Activated CD8-positive, alpha-beta T cell treated with anti-CD3 and anti-CD28 coated beads for 36 hours (primary cell): ENCODE measurements at places on chromosomes 6 and 20.

DNA sequence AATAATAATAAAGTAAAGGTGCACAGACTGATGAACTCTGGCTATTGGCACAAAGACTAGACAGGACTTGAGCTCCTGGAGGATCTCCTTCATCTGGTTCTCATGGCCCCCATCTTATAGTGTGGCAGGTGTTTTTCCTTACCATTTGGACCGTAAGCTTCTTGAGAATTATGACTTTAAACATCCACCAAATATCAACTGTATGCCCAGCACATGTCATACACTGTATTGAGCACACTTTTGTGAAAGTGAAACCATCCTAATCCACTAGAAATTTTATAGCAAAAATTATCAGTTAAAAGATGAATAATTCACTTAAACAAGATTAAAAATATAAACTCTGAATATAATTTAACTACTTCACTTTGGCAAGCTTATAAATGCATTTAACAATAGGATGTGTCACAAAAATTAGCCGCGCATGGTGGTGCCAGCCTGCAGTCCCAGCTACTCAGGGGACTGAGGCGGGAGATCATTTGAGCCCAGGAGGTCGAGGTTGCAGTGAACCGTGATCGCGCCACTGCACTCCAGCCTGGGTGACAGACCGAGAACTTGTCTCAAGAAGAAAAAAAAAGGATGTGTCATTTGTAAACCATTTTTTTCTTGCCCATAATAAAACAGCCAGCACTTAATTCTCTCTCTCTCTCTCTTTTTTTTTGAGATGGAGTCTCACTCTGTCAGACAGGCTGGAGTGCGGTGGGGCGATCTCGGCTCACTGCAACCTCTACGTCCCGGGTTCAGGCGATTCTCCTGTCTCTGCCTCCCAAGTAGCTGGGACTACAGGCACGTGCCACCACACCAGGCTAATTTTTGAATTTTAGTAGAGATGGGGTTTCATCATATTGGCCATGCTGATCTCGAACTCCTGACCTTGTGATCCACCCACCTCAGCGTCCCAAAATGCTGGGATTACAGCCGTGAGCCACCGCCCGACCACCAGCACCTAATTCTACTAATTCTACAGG lies 9.1 kb downstream of the HIVEP2 start:
- peak; percentile 64 for DNase-seq

- DNase-seq: no peak
Measured at GRCh38 chr6:41724228-41724580, 11.2 kb downstream of the TFEB start.

GRCh38 chr6:101912311-101912710 lies 518.8 kb downstream of the GRIK2 start:
- no peak for DNase-seq

DNA sequence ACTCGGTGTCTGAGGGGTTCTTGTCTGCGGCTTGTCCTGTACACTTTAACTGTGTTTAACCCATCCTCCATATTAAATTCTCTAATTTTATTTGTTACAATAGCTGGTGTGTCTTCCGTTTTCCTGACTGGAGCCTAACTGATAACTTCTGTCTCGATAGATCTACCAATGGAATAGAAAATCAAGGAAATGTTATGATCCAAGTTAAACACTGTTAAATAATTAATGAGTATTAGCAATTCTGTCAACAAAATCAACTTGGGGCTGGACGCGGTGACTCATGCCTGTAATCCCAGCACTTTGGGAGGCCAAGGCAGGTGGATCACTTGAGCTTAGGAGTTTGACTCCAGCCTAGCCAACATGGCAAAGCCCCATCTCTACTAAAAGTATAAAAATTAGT lies 81.7 kb downstream of the DNAH8 start:
- DNase-seq: no peak

DNA sequence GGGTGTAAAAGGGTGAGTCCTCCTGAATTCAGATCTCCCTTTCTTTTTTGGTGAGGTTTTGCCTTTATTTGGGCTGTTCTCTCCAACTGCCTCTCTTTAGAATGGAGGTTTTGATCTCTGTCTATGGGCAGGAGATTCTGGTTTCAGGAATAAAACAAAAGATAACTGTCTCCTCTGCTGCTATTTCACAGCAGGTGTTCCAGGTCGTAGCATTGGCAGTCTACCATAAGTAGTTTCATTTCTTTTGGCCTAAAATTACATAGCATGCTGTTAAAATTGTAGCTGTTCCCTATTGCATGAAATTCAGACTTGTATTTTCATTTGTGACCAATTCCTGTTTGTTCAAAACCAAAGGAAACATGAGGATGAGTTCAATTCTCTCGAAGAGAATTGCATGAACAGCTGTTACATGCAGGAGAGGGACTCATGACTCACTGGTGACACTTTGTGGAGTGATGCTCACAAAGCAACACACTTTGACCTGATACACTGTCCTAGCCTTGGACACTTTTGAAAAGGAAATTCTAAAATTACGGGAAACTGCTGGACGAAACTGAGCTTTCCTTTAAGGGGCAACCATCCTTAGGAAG lies 76.8 kb upstream of the SIRPG start:
- peak; percentile 41 for DNase-seq

DNA sequence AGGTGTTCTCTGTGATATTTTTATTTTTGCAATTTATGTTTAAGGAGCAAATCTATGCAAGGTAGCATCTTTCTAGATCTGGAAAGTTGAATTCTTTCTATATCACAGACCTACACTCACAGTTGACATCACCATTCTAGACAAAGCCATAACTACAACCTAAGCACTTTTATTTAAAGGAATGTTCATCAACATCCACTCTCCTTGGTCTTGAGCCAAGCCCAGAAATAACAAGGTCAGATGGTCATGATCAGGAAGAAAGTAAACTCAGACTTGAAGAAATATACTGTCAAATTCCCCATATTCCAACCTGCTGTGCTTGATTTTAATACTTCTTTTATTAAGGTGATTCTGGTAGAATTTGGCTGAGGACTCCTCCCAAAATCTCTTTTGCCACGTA lies 32.2 kb downstream of the MMUT start:
- DNase-seq: no peak

- no peak for DNase-seq
Measured at GRCh38 chr6:116300566-116300965, 20.8 kb upstream of the TSPYL1 start.

GRCh38 chr20:23296841-23297701 lies 53.5 kb upstream of the NXT1 start:
- no peak for DNase-seq

- no peak for DNase-seq
Measured at GRCh38 chr6:71527886-71528285, 239.3 kb downstream of the OGFRL1 start.

- no peak for DNase-seq
Measured at GRCh38 chr20:58826271-58826670, 24.4 kb downstream of the GNAS-AS1 start.

- no peak for DNase-seq
Measured at GRCh38 chr20:2900845-2901592, 27.7 kb downstream of the PTPRA start.

DNA sequence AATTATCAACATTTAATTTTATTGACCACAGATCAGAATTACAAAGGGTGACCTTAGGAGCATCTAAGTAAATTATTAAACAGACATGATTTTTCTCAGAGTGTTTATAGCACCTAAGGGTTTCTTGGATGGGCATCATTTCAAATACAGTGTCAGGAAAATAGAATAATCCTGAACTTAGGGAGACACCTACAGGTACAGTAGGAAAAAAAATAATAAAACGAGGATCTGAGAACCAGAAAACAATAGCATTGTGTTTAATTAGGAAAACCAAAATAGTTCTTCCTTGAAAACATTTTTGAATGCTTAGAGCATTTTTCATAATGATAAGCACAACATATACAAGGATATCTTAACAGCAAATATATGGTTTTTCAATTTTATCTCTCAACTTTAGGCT lies 39.2 kb downstream of the MMUT start:
- no peak for DNase-seq

GRCh38 chr6:142867988-142868812 lies 76.8 kb downstream of the HIVEP2 start:
- no peak for DNase-seq

- no peak for DNase-seq
Measured at GRCh38 chr20:37231947-37232630, 29.5 kb downstream of the GHRH start.

- no peak for DNase-seq
Measured at GRCh38 chr6:27311806-27312145, 297 bp downstream of the POM121L2 start.

DNA sequence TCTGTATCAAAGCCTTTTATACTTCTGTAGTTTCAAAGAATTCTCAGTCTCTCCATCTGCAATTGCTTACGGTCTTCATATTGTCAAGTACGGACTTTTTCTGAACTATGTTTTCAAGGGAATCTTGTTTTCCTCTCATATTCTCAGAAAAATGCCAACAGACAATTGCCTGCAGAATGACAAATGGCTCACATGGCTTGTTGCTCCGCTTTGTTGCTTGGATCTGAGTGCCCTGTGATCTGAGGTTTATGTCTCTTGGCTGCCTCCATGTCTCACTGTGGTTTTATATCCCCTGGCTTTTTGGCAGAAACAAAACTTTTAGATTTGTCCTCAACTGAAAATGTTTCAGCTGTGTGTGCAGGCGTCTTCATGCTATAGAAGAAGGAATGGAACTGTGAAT lies 285.4 kb upstream of the CHD6 start:
- no peak for DNase-seq

DNA sequence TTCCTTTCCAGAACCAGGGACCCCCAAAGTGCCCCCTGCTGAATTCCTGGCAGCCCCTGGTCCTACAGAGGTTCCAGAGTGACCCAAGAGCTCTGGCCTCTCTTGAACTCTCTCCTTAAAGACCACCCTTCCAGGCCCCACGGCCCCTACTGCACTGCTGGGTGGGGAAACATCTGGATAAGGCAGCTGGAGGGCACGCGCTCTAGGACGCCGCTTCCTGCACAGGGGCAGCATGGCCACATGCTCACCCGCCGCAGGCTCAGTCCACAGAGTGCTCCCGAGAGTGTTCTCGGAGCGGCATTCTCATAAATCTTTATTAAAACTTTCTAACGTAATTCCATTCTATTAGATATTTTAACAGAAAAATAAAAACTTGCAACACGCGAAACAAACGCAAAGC lies 37.0 kb downstream of the RRBP1 start:
- no peak for DNase-seq

DNA sequence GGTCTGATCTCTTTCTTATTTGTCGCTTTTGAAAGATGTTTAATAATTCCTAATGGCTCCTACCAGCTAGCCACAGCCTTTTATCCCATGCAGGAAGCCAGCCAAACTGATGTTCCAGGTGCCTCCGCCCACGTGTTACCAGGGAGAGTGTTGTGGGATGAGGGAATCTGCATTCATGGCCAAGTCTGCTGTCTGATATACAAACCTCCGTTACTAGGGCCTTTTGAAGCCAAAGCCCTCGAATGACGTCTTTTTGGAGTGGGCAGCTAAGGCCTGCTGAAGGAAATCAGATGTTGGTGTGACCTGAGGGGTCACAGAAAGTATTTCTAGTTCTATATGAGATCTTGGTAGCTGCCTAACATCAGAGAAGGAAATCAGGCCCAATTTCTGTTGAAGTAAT lies 21.3 kb downstream of the STK35 start:
- no peak for DNase-seq

DNA sequence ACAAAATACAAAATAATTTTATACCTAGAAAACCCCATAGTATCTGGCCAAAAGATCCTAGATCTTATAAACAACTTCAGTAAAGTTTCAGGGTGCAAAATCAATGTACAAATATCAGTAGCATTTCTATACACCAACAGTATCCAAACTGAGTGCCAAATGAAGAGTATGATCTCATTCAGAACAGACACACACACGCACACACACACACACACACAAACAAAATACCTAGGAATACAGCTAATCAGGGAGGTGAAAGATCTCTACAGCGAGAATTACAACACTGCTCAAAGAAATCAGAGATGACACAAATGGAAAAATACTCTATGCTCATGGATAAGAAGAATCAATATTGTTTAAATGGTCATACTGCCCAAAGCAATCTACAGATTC lies 49.2 kb downstream of the TOMM6 start:
- DNase-seq: no peak

DNA sequence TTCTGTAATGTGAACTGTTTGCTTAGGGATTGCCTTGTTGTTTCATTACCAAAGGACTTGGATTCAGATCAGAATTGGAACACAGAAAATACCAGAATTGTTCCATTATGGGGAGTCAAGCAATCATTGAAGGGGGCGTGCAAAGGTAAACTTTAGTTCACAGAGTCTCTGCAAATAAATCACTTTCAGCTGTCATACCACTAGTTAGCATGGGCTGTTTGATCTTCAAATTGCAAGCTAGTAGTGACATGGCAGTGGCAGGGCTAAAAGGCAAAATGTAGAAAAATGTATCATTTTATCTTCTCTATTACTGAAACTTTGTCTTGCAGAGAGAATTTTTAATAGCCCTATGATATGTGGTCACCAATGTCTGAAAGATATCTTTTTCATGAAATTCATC lies 483.2 kb upstream of the NRSN1 start:
- no peak for DNase-seq

GRCh38 chr20:53064935-53065334 lies 92.8 kb downstream of the TSHZ2 start:
- DNase-seq: no peak

DNA sequence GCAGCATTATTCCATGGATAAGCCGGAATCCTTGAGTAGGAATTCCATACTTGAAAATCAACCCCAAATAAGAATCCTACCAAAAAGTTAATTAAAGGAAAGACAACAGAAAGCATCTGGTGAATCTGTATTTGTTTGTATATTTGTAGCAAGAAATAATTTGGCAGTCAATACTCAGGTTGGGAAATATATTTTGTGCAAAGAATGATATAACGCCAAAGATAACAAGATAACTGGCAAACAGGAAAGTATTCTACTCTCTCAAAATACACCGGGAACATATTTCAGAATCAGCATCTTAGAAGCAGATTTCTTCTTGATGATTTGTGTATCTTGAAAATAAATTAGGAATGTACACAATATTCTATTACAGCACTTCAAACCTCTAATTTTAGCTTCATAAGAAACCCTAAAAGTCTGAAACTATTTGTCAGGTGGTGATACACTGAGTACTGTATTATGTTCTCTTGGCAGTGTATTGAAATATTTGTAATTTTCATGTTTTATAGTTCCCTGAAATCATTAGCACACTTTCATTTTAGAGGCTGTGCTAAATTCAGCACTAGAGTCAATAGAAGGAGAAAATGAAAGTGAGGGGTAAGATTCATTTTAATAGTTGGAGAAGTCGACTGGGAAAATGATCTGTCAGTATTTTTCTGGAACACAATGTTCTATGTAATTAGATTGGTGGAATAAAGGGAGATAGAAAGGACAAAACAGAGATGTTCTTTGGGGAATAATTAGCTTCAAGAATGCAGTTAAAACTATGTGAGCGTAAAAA lies 879.7 kb upstream of the GJE1 start:
- no peak for DNase-seq
